Left cardiac atrium (tissue), 4 donors: ENCODE measurements at places on chromosomes 13 and 19.

GRCh38 chr19:37988758-37989635 lies 82.0 kb downstream of the SIPA1L3 start:
- DNase-seq = no peak

GRCh38 chr13:47112205-47112902 lies 215.5 kb upstream of the HTR2A start:
- DNase-seq = no peak

GRCh38 chr13:64158908-64159307 lies 2743.3 kb upstream of the PCDH20 start:
- no peak for DNase-seq

DNA sequence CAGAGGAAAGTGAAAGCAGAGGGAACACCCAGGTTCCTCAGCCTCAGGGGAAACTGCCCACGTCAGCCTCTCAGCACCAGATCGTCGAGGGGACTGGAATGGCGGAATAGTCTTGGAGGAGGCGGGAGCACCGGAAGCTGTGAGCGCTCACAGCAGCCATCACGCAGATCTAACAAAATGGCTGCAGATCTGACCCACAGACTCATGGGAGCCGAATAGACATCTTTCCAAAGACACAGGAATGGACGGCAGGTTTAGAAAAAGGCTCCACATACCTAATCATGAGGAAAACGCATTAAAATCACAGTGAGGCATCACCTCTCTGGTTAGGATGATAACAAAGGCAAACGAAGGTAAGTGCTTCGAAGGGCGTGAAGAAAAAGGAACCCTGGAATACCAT lies 11.8 kb upstream of the LILRA2 start:
- DNase-seq = no peak

DNA sequence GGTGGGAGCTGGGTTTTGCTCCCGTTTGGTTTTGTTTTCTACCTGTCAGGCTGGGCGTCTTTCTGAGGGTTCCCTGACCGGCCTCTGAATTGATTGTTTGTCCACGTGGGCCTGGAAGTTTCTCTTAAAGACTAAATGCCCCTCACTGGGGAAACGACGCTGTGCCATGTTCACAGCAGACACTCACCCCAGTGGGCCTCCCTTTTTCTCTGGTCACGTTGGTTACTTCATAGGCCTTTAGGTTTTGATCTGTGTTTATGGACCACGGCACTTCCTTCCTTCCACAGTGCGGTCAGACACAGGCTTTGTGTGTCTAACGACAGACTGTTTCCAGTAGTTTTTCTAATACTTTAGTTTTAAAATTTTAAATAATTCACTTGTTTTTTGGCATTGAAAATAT lies 20.1 kb upstream of the NDUFS7 start:
- DNase-seq = no peak

DNA sequence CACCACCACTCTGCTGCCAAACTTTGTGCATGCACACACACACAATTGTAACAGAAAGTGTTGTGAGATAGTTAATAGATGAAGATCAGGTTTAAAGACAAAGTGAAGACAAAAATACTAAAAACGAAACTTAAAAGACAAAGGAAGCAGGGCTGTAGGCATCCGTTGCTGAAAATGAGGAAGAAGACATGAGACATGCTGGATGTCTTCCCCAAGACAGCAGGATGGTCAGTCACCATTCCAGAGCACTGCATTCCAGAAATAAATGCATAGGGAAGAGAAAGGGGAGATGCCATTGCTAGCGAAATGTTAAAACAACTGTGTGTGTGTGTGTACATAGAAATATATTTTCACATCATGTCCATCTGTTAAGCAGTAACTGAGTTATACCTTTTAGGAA lies 520.1 kb downstream of the SUCLA2 start:
- no peak for DNase-seq

GRCh38 chr13:59178344-59178743 lies 985.4 kb downstream of the DIAPH3 start:
- no peak for DNase-seq

DNA sequence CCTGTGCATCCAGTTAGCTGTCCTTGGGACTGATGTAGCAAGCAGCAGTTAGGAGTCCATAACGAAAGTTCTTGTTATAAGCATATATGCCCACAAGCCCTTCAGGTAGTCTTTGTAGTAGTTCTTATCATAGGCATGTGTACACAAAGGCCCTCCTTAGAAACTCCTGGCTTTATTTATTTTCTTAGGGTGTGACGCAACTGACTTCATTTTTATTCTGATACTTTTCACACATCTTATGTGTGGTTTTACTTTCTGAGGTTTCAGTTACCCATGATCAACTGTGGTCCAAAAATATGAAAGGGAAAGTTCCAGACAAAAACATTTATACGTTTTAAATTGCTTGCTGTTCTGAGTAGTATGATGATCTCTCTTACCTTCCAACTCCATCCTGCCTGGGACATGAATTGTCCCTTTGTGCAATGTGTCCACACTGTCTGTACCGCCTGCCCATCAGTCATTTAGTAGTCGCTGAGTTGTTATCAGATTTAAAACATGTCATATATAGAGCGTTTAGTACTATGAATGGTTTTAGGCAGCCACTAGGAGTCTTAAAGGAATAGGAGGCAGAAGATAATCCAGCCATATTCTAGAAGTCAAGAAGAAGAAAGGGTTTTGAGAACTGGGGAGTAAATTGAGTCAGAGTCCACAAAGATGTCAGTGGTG lies 19.4 kb downstream of the GPC5 start:
- DNase-seq = no peak

DNA sequence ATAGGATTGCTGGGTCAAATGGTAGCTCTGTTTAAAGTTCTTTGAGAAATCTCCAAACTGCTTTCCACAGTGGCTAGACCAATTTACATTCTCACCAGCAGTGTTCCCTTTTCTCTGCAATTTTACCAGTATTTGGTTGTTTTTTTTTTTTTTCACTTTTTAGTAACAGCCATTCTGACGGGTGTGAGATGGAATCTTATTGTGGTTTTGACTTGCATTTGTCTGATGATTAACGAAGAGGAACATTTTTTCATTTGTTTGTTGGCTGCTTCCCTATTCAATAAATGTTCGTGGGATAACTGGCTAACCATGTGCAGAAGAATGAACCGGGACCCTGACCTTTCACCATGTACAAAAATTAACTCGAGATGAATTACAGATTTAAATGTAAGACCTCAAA lies 31.2 kb downstream of the CYP4F2 start:
- DNase-seq = no peak

DNA sequence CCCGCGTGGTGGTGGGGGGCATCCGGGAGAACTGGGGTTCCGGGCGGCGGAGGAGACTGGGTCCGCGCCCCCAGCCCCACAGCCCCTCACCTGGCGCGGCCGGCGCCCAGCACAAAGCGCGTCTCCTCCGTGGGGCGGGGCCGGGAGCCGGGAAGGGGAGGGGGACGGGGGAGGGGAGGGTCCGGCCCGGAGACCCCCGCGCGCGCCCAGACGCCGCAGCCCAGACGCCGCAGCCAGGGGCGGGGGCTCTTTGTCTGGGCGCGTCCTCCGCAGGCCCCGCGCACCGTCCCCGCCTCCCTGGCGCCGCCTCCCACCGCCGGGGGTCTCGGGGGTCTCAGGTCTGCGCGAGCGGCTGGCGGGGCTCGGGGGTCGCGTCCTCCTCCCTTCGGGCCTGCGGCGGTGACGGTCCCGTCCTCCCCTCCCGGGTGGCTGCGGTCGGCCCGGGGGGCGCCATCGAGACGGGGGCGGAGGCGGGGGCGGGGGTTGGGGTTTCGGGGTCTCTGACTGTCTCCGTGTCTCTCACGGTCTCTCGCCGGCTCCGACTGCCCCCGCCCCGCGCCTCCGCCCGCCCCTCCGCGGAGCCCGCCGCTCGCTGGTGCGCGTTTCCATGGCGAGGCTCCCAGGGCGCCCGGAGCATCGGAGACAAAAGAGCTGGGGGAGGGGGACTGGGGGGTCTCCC lies at the start of gene PLPPR3:
Gene PLPPR3, minus strand, starts transcription at position 131 of the 679 bp plus-strand sequence. CDS start 396 bp downstream, outside the sequence.
- no peak for DNase-seq

DNA sequence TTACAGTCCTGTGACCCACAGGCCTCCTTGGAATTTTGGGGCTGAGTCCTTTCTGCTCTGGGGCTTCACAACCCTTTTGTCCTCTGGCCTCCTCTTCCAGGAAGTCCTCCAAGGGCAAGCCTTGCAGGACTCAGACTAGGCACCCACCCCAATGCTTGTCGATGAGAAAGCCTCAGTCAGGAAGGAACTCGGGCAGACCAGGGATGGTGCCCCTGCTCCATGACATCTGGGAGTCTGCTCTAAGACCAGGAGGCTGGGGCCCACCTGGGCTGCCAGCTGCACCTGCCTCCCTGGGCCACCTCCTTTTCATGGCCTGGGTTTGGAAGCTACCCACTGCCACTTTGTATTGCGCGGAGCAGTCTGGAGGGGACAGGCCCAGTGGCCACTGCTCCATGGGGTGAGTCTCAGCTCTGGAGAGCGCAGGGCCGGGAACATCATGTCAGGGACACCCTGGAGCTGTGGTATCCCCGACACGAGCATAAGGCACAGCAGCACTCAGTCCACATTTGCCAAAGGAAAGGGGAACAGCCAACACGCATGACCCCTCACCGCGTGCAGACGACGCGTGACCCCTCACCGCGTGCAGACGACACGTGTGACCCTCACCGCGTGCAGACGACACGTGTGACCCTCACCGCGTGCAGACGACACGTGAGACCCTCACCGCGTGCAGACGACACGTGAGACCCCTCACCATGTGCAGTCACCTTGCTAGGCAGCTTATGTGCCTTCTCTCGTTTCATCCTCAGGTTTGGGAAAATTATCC lies 10.8 kb downstream of the C2CD4C start:
- no peak for DNase-seq

DNA sequence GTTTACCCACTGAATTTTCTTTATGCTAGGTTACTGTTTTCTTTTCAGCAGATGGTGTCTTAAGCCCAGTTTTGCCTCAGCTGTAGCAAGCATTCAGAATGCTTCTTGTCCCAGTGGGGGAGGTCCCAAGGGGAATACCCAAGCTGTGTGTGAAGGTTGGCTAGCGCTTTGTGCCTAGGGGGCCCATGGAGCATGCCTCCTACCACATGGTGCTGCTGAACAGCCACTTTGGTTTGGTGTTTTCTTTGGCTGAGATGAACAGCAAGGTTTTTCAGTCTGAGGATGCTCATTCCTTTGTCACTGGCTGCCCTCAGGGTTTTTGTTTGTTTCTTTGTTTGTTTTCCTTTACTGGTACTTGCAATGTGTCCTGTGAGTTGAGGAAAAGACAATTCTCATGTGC lies 99.0 kb downstream of the PCDH20 start:
- DNase-seq = no peak

DNA sequence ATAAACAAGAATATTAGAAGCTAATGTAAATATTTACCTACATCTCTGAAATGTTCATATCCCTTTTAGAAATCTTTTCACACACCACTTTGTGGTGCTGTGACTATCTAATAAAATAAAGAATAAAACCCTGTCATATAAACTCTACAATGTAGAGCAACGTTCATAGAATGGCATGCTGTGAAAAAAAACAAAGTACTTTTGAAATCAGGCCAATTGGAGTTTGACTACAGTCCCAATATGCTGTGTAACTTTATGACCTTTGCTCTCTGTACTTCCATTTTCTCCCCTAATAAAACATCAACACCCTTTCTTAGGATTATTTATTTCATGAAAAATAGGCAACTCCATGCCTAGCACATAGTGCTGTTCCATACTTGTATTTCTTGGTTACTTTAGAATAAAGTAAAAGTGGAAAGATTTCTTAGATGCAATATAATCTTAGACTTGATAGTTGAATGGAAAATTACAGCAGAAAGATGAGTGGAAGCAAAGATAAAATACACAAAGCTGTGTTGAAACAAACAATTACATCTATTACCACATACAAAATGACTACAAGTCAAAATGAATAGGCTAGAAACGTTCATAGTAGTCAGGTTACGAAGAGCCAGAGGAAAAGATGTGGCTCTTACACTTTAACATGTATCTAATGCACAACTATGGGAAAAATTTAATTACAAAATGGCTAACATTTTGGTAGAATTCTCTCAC lies 613.2 kb upstream of the SLITRK5 start:
- DNase-seq = no peak

- DNase-seq = no peak
Observed at GRCh38 chr19:33263325-33264023, 37.8 kb upstream of the SLC7A10 start.

DNA sequence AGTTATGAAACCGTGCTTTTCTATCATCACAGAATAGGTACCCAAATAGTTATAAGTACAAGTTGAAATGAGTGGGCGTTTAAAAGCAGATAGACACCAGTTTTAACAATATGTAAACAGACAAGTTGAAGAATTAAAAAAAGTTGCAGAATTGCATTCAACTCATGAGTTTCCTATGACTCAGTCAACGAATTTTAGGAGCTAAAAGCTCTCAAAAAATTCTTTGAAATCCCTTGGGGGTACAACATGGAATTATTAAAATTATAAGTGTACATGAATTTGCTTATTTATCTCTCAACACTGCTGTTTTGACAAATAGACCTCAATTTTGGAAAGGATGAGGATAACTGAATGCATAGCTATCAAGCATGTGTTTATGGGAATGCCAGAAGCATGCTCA lies 693.4 kb downstream of the PCDH9 start:
- no peak for DNase-seq

DNA sequence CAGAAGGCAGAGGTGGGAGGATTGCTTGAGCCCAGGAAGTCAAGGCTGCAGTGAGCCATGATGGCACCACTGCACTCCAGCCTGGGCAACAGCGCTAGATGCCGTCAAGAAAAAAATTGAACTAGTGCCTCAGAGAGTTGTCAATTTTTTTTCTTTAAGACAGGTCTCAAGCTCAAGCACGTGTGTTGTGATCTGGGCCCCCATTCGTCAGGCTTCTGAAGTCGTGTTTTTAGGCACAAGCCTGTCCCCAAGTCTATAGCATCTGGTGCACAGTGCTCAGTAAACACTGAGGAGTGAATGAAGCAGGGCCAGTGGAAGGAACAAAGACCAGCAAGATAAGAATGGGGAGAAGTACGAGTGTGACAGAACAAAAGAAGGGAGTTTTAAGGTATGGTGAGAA lies 23.7 kb upstream of the LAMP1 start:
- DNase-seq = no peak

GRCh38 chr19:8221161-8221560 lies 12.0 kb downstream of the CERS4 start:
- no peak for DNase-seq

DNA sequence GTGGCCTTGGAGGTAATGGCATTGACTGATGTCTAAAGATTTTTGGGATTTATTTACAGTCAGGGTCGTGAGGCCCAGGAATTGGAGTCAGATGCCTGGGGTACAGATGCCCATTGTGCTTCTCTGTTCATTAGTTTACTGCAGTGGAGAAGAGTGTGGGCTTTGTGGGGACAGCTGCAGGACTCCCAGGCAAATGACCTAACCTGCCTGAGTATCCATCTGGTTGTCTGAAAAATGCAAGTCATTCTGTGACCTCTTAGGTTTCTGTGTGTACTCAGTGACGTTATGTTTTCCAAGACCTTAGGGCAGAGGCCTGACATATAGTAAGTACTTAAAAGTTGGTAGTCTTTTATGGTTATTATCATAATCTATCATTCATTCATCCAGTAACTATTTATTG lies 60.5 kb downstream of the SPATA13 start:
- DNase-seq = no peak

GRCh38 chr19:10219678-10220077 lies 11.5 kb downstream of the S1PR2 start:
- DNase-seq = no peak
